ENCODE measurements at places on chromosomes 5 and 9.

GRCh38 chr5:43547532-43547931 lies 9.3 kb downstream of the PAIP1 start:
- DNase-seq = no peak

DNA sequence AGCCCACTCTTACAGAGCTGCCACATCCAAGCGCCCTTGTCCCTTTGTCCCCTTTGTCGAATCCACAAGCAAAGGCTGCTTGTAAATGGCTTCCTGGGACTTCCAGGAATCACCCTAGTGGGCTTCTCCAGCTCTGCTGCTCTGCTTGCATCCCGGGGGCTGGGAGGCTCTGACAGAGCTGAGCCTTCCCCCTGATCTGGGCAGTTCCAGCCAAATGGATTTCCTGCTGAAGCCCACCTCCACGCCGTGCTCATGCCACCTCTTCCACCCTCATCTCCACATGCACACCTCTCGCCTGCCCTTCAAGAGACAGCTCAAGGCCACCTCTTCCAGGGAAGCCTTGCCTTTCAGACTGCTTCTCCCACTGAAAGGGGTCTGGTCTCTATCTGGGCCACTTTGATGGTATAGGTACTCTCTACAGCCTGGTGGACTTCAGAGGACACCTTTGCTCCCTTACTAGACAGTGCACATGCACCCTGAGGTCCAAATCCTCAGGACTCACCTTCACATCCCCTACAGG lies 106.2 kb downstream of the LHFPL2 start:
- DNase-seq = no peak

GRCh38 chr5:16894236-16895057 lies 41.6 kb downstream of the MYO10 start:
- no peak for DNase-seq

- no peak for DNase-seq
These were observed 53.2 kb upstream of the TMEM171 start for GRCh38 chr5:73067213-73067612.

GRCh38 chr9:90827181-90827871 lies 25.7 kb downstream of the SYK start:
- DNase-seq = no peak

DNA sequence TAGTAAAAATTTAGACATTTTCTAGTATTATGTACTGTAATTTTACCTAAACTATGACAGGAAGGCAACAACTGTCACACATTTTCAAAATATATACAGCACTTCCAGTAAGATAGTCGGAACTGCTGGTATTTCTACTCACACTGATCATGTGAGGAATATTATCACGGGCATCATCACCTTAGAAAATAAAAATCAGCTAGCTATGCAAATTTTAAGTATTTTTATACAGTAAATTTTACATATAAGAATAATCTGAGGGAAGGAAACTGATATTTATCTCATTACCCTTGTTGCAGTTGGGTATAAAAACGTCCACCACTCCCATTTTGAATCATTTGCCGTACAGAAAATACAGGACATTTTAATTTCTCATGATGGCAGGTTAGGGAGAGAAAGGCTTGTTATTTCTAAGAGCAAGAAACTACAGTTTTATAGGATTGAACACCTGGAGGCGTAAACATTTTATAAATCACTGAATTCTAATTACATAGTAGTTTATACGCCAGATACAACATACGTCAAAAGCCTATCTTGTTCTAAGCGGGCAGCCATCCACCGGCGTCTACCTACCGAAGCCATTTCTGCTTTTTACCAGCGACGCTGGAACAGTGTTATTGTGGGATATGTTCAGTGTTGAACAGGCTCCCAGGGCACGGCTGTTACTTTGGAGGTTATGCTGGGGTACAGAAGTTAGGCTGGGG lies 729 bp upstream of the TNPO1 start:
- no peak for DNase-seq

DNA sequence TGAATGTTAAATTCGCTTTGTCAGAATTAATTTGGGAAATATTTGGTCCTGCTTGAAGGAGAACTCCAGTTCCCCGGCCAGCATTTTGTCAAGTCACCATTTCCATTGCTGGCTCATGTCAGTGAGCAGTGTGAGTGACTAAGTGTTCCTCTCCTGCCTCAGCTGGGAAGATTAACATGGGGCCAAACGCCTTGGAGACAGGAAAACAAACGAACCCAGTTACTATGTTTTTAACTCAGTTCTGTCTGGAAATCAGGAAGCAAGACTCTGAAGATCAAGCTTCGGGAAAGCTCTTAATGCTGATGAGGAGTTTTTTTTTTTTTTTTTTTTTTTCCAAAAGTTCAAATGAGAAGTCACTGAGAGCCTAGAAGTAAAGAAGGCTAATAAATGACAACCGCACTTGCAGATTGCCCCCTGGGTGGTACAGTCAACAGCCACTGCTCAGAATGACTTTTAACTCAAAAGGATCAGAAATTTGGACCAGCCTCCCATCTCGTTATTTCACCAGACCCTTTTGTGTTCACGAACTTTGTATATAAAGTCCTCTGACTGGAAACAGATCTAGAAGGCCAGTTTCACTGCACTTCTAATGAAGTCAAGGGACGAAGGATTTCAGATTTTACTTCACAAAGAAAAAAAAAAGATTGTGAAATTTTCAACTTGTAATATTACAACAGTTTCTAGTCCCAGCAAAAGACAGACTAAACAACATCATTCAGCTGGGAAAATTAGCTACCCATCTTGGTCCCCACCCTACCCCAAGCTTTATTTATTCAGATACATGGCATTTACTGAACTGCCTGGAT lies 121.3 kb downstream of the LHFPL2 start:
- no peak for DNase-seq

- DNase-seq = no peak
These were observed 108.8 kb downstream of the PDE8B start for GRCh38 chr5:77319117-77319804.

DNA sequence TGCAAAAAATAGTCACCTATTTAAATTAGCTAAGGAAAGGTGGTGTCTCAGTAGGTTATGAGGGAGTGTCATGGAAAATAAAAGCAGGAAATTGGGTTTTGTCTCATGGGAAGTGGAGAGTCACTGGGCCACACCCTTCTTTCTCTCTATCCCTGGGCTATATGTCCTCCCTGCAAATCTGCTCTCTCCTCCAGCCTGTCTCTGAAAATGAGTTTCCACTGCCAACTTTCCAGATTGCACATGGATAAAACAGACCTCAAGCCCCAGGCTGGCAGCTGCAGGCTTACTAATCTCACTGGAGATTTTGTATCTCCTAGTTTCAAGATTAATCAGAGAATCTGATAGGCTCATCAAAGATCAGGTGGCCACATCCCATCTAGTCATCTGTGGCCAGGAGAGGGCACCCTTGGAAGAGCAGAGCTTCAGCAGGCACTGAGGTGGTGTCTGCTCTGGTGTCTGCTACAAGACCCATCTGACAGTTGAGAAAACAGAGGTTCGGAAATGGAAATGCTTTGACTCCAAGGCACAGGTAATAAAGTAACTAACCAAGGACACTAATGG lies 178.9 kb downstream of the MSX2 start:
- no peak for DNase-seq

DNA sequence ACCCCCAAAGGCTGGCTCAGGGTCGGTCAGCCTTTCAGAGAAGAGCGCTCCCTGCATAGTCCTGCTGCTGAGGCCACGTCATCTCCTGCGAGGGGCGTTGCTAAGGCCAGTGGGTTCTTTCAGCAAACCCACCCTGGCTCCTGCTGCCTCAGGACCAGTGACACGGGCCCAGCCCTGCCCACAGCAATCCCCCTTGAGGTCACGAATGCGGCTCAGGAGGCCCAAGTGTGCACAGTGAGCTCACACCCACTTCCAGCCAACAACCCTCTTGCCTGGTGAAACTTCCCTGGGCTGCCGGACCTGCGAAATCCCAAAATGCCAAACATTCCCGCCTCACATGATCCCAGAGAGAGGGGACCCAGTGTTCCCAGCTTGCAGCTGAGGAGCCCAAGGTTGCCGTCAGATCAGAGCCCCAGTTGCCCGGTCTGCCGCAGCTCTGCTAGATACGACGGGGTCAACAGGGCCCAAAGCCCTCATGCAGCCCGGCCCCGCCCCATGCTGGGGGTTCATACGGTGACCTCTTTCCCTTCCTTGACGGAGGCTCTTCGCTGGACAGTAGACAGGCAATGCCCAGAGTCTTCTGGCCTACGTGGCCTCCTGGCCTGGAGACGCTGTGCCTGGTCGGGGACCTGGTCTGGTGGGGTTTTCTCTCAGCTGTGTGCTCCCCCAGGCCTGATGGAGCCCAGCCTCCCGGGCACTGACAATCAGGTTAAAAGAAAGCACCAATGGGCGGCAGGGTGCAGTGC lies 116.4 kb upstream of the COL5A1 start:
- no peak for DNase-seq

DNA sequence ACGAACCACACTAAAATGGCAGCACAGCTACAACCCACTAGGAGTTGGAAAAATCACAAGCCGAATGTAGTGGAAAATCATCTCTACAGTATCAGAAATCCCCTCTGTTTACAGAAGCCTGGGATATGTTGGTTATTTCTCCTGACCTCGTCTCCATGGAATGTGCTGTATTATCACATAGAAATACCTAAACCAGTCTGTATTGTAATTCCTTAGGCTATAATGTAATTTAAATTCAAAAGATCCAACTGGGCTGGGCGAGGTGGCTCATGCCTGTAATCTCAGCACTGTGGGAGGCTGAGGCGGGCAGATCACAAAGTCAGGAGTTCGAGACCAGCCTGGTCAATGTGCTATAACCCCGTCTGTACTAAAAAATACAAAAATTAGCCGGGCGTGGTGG lies 244.8 kb upstream of the MPDZ start:
- DNase-seq = no peak

DNA sequence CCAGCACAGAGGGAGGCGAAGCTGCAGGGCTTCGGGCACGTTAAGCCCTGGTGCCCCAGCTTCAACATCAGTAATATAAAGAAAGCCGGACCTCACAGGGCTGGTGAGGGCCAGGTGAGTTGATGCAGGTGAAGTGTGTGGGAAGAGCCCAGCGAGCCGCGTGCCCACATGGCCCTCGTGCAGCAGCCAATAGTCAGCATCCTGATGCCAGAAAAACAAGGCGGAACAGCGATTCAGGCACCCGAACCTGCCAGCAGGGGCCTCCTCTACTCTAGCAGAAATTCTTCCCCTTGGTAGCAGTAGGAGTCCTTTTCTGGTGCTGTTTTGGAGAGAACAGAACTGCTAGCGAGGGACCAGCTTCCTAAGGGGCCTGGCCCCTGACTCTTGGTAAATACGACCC lies 7.8 kb downstream of the MED10 start:
- DNase-seq = no peak

DNA sequence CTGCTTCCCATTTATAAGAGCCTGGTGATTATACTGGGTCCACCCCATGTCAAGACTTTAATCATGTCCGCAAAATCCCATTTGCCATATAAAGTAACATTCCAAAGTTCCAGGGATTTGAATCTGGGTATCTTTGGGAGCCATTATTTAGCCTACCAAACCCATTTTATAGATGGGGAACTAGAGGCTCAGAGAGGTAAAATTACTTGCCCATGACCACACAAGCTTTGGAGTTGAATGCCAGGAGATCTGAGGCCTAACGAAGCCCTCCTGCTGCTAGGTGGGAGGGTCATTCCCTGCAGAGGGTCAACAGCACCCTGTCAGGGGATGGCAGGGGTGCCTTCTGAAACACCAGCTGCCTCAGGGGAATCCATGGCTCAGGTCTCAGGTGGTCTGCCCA lies 13.0 kb upstream of the AKNA start:
- no peak for DNase-seq

DNA sequence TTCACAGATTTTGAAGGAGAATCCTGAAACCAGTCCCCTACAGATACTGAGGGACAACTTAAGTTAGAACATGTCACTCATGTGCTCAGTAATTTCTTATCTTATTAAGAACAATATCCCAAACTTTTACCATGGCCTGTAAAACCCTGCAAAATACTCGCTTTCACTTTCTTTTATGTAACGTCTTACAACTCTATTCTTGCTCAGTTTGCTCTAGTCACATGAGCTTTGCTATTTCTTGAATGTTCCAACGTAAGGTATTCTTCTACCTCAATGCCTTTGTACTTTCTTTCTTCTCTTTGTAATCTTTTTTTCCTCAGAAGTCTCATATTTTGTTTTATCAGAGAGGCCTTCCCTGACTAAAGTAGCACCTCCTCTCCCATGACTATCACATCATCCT lies 14.1 kb downstream of the TMEM38B start:
- DNase-seq = no peak

DNA sequence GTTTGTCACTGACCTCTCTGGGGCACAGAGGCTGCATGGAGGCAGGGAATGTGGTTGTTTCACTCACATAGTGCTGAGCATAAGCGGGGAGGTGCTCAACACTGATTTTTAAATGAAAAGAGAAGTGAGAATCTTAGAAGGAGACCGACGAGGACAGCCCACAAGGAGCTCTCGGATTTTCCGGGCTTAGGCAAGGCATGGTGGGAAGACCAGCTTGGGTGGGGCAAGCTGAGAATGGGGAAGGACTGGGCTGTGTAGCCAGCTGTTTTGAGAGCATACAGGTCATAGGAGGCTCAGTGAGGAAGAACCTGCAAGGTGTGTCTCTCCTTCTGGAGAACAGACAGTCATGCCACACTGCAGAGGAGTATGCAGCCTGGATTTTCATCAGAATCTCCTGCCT lies 86.0 kb upstream of the TNFSF8 start:
- DNase-seq = no peak

DNA sequence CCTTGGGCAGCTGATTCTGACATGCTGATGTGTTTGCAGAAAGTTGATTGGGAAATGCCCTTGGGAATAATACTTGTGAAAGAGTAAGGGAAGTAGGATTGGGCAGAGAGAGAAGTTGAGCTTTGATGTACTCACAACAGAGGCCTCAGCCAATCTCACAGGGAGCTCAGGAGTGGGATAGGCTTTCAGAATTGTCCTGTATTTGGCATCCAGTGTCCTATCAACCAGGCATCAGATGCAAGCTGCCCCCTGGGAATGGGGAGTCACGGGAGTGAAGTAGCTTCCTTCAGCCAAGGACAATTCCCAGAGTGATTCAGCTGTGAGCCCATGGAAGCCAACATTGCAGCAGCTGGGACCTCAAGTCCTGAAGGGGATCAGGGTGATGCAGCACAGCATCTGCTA lies 39.6 kb downstream of the DMAC1 start:
- DNase-seq = no peak

DNA sequence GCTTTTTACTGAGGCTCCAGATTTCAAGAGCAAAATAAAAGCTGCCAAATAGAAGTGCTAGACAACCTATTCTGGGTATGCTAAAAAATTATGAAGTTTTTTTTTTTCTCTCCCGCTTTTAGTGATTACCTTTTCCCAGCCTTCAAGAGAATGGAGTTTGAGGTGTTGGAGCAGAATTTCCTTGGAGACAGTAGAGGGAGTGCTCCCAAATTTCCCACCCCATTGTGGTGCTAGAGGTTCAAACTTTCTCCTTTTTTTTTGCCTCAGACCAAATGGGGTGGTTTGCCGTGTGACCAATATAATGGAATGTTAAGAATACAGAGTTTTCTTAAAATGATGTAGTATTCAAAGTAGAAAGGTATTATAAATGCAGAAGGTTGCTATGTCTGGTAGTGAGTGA lies 244.2 kb upstream of the RIOK2 start:
- no peak for DNase-seq

DNA sequence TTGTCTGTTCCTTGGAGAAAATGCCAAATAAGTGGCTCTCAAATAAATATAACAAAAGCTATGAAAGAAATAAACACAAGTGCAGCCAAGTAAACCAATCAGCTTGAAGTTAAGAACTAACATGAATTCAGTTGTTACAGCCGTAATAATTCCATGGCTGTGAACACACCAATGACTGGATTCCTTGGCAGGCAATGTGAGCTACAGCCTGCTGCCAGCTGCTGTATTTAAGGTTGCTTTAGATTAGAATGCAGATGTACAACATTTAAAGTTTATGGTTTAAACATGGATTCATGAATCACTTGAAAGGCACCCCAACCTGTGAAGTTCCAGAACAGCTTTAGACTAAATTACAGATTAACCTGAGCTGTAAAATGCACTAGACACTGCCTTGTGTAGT lies 626.4 kb upstream of the SEMA6A start:
- no peak for DNase-seq
